Fibroblast of mammary gland (primary cell): ENCODE measurements at places on chromosomes 11 and 22.

DNA sequence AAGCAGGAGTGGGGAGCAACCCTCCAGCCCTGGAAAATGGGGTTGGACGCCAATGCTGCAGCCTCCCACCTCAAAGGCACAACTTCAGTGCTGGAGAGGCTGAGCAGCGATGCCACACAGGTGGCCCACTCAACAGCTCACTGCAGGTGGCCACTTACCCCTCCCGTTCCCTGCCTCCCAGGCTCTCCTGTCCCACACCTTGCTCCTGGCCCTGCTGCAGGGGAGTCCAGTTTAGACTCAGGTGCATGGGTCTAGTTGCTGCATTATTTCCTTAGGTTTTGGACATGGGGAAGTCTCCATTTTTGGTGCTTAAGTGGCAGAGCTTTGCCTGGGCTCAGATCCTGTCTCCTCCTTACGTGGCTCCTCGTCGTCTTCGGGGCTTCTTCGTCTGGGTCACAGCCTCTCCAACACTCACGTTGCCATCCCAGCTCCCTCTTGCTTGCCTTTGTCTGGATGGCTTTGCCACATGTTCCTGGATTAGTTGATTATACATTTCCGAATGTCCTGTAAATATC is 898.3 kb downstream of the BRD1 start:
- DNase-seq: no peak

GRCh38 chr22:38567531-38568285 is 2.3 kb downstream of the DMC1 start:
- no peak for DNase-seq

- no peak for DNase-seq
These were observed 5.7 kb downstream of the PANX2 start for GRCh38 chr22:50175921-50176849.

DNA sequence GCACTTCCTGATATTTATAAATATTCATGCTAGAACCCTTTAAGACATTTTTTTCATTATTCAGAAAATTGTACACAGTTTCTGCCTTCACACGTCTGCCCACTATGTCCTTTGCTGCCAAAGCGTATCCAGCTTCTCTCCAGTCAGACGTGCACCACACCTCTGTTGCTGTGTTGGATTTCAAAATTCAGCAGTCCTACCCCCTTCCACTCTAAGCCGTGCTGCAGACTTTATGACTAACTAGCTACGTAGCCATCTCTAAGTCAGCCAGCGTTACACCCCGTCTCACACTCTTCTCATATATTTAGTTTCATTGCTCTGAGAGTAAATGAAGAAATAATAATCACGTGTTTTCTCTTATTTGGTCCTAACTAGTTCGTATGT is 28.2 kb upstream of the OPCML start:
- no peak for DNase-seq

- DNase-seq: no peak
These were observed 60.9 kb upstream of the USP47 start for GRCh38 chr11:11780858-11781257.

DNA sequence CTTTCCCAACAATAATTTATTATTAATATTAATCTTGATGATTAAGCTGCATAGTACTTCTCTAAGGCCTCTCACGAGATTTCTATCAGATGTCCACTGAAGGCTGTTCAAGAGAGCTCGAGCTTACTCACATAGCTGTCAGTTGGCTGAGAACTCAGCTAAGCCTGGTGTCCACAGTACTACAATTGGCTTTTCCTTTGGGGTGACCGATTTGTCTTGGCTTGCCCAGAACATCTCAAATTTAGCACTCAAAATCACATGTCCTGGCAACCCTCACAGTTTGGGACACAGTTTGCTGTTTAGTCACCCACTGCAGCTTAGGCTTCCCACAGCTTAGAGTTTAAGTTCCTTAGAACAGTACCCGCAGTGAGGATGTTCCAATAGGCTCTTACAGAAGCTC is 96.5 kb downstream of the LUZP2 start:
- DNase-seq: no peak

GRCh38 chr11:1938343-1939005 is 8.7 kb upstream of the MRPL23 start:
- DNase-seq: no peak

DNA sequence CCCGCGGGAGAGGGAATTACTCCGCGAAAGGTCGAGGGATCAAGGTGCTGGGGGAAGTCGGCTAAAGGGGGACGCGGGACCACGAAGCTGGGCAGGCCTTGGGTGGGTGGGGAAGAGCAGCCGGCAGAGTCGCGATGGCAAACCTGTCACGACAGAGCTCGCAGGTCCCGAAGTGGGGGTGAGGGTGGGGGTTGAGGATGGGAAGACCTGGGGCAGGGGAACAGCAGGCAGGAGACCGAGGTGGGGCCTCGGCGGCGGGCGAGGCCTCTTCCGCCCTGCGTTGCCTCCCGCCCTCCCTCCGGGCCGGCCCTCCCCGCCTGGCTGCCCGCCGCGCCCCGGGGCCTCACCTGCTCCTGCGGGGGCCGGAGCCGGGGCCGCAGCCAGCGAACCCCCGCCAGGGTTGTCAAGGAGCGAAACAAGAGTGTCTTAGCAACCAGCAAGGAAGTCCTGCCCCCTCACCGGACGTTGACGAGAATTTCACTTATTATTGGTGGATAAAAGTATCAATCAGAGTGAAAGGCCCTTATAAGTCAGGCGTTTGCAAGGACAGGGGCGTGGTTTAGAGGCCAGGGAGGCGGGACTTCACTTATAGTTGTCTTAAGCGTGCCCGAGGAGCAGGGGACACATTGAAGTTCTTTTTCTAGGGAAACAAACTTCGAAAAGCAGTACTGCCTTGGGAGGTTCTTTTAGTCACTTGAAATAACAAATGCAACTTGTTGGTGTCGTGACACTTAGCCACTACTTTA is at the start of gene DNAL4:
DNAL4 (minus strand) TSS at position 423 of the 746 bp plus-strand sequence. CDS start 11,412 bp downstream, outside the sequence.
- DNase-seq: peak; percentile 99

DNA sequence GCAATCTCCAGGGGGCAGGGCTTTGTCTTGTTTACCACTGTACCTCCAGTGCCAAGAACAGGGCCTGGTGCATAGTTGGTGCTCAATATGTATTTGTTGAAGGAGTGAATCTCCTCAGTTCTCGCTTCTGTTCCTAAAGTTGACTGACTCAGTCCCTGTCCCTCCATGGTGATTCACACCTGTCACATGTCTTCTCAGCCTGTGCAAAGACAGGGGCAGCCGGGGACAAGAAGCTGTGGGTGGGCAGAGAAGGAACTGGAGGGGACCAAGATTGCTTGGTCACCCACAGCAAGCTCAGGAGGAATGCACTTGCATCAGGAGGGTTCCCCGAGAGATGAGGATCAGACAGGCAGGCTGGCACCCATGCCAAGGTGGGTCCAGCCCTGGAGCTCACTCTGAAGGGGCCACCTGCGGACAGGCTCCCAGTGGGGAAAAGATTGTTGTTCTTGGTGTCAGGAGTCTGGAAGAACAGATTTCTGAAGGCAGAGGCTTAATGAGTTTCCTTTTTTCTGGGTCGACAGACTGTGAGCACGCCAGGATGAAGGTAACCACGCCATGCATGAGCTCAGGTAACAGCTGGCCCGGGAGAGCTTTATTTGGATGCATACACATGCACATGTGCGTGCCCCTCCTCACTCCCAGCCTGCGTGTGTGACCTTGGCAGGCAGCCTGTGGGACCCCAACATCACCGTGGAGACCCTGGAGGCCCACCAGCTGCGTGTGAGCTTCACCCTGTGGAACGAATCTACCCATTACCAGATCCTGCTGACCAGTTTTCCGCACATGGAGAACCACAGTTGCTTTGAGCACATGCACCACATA is 16.9 kb downstream of the IL17RA start:
- DNase-seq: no peak

DNA sequence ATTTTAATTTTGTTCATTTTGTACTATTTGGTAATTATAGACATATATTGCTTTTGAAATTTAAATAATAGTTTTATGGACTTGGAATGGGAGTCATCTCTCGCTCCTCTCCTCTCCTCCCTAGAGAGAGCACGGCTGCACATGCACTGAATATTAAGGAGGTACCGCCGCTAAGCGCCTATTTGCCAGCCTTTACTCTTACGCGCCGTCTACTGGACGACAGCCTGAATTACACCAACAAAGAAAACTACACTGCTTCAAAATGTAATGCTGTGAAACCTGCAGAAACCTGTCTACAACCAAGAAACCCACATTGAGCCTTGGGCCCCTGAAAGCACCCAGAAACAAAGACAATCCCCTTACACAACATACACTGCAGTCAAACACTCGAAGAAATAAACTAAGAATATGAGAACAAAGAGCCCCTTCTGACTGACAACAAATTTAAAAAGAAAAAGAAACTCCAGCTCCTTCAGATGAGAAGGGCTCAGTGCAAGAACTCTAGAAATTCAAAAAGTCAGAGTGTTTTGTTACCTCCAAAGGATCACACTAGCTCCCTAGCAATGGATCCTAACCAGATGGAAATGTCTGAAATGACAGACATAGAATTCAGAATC is 737.2 kb downstream of the LRRC4C start:
- peak; percentile 2 for DNase-seq

GRCh38 chr11:65266210-65266609 is 4.4 kb downstream of the POLA2 start:
- DNase-seq: no peak

DNA sequence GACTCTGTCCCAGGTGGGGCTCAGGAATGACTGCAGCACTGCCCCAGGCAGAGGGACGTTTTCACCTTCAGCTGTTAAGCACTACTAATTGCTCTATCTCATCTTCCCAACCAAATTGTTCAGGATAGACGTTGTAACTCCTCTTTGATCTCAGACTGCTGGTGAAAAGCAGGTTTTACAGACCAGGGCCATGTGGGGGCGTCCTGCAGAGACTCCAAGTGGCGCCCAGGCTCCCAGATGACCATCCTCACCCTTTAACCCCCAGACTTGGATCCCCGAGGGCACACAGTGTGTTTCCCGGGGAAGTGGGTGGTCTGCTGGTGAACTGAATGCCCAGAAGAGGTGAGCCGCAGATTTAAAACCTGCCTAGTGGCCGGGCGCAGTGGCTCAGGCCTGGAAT is 23.9 kb downstream of the FADD start:
- no peak for DNase-seq

DNA sequence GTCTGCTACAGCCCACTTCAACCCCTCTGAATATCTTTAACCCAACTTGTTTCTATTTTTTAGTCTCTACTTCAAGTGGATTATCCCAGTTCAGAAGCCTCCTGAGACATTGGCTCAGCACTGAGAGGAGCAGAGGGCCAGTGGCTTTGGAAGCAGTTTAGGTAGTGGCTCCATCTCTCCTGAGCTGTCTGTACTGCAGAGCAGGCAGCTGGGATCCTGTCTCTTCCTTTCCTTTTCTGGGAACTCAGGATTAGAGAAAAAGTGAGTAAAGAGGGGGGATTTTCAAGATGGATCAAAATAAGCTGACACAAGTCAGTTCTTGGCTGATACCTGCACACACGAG is 512.0 kb downstream of the OPCML start:
- no peak for DNase-seq

GRCh38 chr11:119149018-119149785 is at the start of gene ABCG4:
TSS of gene ABCG4 (plus strand) at chr11:119149052. CDS start at chr11:119149966, 914 bp downstream.
- DNase-seq: no peak

DNA sequence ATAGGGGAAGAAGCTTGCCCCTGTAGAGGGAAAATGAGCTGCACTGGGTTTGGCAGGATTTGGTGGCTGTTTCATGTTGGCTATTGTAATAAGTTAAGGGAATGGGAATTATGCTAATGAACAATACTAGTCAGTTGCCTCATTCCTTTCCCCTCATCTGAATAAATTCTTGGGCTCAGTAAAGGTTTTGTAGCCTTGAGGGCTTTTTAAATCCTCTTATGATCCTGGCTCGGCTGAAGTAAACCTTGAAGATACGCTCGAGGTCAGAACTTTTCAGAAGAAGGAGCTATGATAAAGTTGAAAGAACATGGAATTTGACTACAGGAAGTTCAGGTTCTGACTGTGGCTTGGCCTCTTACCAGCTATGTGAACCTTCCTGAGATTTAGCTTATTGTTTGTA is 448.7 kb downstream of the RAB38 start:
- DNase-seq: no peak

- peak; percentile 72 for DNase-seq
These were observed 7.9 kb downstream of the ABTB2 start for GRCh38 chr11:34349882-34350281.

GRCh38 chr11:119720311-119720913 is 8.6 kb downstream of the NECTIN1 start:
- peak; percentile 46 for DNase-seq

GRCh38 chr11:66080055-66080817 is 10.2 kb downstream of the PACS1 start:
- DNase-seq: peak; percentile 90

DNA sequence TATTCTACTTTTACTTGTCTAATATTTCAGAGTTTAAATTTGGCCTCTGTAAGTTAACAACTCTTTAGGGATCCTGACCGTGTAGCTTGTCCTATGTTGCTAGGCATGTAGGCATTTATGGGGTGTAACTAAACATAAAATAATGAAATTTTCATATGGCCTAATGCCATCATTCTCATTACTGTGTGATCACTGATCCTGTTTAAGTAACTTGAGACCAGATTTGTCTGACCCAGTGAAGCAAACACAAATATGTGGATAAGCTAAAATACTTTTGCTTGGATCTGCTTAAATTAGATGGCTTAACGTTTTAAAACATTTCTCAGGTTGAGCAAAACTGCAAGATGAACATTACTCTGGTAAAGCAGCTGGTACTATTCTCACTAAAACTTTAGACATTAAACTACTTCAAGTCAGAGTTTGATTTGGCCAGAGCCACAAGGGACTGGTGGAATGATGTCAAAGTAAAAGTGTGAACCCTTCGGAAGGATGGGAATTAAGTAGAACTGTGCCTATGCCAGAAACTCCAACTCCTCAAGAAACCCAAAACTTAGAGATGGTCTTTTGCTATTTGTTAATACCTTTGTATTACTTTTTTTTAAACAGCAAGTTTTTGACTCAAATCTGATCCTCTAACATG is 12.5 kb downstream of the QSER1 start:
- peak; percentile 17 for DNase-seq

DNA sequence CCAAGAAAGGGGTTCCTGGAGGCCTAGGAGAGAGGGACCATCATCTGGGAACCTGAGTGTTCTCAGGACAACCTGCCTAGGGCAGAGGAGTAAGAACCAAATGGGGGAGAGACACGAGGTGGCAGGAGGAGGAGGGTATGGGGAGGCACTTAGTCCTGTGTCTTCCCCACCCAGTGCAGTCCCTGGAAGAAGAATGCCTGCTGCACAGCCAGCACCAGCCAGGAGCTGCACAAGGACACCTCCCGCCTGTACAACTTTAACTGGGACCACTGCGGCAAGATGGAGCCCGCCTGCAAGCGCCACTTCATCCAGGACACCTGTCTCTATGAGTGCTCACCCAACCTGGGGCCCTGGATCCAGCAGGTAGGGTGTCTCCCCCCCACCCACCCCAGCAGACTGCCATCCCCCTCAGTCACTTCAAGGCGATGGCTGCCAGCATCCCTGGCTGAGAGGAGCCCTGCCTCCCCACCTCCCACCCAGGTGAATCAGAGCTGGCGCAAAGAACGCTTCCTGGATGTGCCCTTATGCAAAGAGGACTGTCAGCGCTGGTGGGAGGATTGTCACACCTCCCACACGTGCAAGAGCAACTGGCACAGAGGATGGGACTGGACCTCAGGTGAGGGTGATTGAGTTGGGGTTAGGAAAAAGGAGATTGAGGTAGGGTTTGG is 3.7 kb upstream of the INPPL1 start:
- DNase-seq: no peak
